ENCODE measurements at places on chromosomes 11 and 22.
A peak's percentile ranks its signal among the peaks of the same experiment; 100 is the strongest.

DNA sequence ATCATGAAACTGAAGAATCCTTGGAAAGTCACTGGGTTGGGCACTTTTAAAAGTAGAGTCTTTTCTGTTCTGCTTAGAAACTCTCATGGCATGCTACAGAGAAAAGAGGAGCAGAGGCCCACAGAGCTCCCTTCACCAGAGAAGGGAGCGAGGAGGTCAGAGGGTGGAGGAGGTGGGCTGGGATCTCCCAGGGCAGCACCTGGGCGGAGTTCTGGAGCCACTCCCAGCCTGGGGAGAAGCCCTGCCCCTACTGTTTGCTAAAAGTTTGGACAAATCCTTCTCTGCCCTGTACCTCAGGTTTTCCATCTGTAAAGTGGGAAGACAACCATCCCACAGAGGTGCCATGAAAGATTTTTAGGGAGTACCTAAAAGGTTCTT lies 299.1 kb downstream of the KIRREL3 start:
- DNase-seq = no peak

GRCh38 chr11:13388741-13389140 lies 74.3 kb downstream of the BTBD10 start:
- DNase-seq = no peak

DNA sequence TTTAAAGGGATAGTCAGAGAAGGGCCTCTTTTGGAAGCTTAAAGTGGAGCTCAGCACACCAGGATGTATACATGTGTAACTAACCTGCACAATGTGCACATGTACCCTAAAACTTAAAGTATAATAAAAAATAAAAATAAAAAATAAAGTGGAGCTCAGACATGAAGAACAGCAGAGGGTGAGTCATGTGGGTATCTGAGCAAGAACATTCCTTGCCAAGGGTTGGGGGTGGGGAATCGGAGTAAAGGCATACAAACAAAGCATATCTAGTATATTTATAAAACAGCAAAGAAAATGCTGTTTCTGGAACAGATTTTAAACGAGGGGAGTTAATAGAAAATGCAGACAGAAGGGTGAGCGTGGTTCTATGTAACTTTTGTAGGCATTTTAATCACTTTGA lies 562.6 kb upstream of the ANO3 start:
- DNase-seq = no peak

- no peak for DNase-seq
Measured at GRCh38 chr11:94472916-94473799, 20.5 kb downstream of the MRE11 start.

GRCh38 chr11:74278721-74279161 lies 32.7 kb downstream of the P4HA3 start:
- DNase-seq = no peak

- DNase-seq = no peak
Measured at GRCh38 chr11:126140926-126141280, 70.5 kb downstream of the RPUSD4 start.

DNA sequence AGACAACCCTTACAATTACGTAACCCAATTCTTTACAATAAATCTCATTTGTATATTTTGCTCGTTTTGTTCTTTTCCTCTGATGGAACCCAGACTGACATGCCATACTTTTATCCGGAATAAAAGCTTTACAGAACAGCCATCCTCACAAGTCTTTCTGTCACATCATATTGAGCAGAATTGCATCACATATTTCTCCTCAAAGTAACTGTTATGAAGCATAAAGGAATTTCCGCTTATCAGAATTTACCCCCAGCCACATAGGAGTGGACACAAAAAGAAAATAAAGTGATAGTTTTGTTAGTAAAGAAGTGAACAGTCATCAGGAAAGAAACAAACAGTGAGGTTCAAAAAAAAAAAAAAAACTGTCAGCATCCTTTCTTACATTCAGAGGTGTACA lies 539.5 kb upstream of the LUZP2 start:
- DNase-seq = no peak

DNA sequence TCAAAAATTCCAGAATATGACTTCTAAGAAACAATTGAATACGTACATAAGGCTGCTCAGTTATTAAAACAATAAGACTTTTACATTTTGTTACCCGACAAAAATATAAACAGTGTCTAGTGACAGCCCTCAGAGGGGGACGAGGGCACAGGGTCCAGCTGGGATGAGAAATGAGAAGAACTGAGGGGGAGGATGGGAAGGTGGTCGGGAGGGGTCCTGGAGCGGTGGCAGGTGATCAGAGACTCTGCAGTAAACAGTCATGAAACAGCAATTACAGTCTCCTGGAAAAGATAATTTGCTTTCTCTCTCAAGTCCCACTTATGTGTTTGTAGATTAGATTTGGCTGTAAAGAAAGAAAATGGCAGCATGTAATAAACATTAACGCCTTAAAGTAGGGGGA lies 56.0 kb downstream of the PACSIN2 start:
- no peak for DNase-seq

DNA sequence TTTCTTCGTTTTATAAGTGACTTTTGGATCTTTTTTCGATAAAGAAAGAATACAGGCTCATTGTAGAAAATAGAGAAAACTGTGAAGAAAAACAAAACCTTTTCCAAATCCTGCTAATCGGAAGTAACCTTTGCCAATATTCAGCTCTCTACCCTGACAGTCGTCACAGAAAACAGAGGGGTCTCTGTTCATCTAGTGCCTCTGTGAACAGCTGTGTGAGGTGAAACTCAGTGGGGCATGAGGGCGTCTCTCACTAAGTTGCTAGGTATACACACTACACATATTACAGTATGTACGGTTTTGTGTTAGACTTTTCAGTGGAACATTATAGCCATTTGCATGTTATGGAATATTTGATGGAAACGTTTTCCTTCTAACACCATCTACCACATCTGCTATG lies 39.4 kb downstream of the DHCR7 start:
- no peak for DNase-seq

- no peak for DNase-seq
Measured at GRCh38 chr22:17876306-17876831, 102.1 kb upstream of the BID start.

GRCh38 chr11:45105233-45105983 lies 41.0 kb upstream of the PRDM11 start:
- peak; percentile 39 for DNase-seq

GRCh38 chr22:37661160-37661924 lies 2.8 kb downstream of the PDXP start:
- DNase-seq = no peak

- no peak for DNase-seq
Measured at GRCh38 chr11:27694992-27695391, 5.3 kb downstream of the BDNF start.

- DNase-seq = no peak
Measured at GRCh38 chr11:121494355-121495099, 41.8 kb upstream of the SORL1-AS1 start.

- no peak for DNase-seq
Measured at GRCh38 chr11:8233691-8234424, 29.8 kb downstream of the LMO1 start.

- no peak for DNase-seq
Measured at GRCh38 chr11:80028998-80029397, 588.2 kb upstream of the TENM4 start.

DNA sequence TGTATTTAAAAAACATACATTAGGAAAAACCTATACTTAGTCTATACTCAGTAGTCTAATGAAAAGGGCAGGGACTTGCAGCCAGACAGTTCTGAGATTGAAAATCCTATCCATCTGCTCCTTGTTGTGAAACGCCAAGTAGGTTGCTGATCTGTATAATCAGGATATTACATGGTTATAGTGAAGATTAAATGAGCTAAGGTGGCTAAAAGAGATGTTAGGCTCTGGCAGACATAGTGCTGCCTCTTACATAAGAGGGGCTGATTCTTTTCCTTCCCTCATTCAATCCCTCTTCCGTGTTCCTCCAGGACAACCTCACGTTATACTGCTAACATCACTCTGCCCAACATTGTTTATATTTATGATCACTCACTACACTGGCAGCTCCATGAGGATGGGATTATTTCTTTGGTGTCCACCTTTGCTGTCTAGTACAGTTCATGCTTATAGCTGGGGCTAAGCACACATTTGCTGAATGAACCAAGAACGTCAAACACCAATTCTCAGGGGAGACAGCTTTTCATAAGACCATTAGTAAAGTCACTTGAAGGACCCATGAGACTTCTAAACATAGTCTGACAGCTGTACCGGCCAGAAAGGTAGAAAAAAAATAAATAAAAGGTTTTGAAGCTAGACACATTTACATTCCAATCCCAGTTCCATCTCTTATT lies 46.3 kb downstream of the GAB2 start:
- DNase-seq = no peak

- DNase-seq = no peak
Measured at GRCh38 chr11:62556875-62557631, 10.4 kb upstream of the AHNAK start.

Data from activated CD4-positive, CD25-positive, alpha-beta regulatory T cell (primary cell).